Osteoblast (primary cell): ENCODE measurements at places on chromosomes 6 and 20. TPM values are rescaled to one million over a fixed set of nuclear protein-coding genes. Genes with fewer than 3 reads are reported as not detected.

CALHM5 gene
- 14.8 and 16.2 TPM in 2 replicates for total RNA-seq

FLOT1 gene
- 101 and 114 TPM in 2 replicates for total RNA-seq

SNAI1 gene
- total RNA-seq: 1.8 and 2.1 TPM in 2 replicates

BPIFB4 gene
- not detected in 2 replicates for total RNA-seq

C6orf120 gene
- total RNA-seq: 53.0 and 54.3 TPM in 2 replicates
